ENCODE measurements at places on chromosomes 12 and 14. TPM values are rescaled to one million over a fixed set of nuclear protein-coding genes. Genes with fewer than 3 reads are reported as not detected.

Gene RNU4-1
- total RNA-seq: not detected

Gene MFAP5
- total RNA-seq: 94.7 TPM

Gene OTX2
- not detected for total RNA-seq

Gene ASIC1
- total RNA-seq: 0.66 TPM

DNA sequence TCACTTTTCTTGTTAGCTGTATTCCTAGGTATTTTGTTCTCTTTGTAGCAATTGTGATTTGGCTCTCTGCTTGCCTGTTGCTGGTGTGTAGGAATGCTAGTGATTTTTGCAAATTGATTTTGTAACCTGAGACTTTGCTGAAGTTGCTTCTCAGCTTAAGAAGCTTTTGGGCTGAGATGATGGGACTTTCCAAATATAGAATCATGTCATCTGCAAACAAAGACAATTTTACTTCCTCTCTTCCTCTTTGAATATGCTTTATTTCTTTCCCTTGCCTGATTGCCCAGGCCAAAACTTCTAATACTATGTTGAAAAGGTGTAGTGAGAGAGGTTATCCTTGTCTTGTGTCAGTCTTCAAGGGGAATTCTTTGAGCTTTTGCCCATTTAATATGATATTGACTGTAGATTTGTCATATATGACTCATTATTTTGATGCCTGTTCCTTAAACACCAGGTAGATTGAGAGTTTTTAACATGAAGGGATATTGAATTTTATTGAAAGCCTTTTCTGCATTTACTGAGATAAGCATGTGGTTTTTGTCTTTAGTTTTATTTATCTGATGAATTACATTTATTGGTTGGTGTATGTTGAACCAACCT lies 26.7 kb downstream of the CLECL1 start:
- H3K4me3 ChIP-seq: no peak overlapping the region
- H3K27me3 ChIP-seq: no peaks in the 10 kb centered on the region
- DNase-seq: no peak

DNA sequence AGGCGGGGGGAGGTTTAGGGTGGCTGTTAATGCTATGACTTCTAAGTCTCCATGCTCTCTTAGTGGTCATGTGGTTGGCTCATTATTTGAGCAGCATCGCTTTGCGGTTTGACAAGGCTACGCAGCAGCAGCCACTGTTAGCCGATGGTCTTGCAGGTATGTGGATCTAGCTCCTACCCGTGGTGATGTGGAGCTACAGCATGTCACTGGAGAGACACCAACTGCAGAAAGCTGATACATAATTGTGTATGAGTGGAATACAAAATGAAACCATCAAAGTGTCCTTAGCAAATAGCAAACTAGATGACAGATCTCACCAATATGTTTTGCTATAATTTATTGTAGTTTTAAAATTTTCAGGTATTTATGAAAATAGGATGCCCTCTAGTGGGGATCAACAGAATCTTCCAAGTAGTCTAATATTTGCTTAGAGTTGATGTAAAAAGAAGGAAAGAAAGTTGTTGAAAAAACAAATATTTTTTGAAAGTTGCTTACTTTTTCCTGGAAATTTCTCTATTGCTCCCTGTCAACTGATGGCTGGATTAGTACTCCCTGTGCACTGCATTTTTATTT lies 94.9 kb downstream of the NAV3 start:
- H3K27me3 ChIP-seq: no peaks in the 10 kb centered on the region
- H3K27ac ChIP-seq: no peak overlapping the region
- H3K4me3 ChIP-seq: peak overlapping the region; percentile 1
- DNase-seq: no peak
- H3K36me3 ChIP-seq: no peaks in the 10 kb centered on the region

DNA sequence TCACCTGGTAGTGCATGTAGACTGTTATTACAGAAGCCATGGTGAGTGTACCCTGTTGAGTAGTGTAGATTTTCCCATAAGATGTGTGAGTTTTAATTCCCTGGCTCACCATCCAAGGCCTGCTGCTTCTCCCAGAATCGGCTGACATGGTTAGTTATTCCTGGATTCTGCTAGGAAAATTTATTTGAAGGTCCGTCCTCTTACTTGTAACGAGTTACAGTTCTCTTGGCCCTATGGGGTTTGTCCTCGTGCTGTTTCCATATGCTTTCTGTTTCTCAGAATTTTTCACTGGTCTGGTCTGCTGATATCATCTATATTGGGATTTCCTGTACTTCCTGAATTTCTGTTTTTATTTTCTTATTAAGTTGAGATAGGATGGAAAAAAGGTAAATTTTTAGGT lies 423.3 kb upstream of the RGS6 start:
- no peaks in the 10 kb centered on the region for H3K27me3 ChIP-seq
- H3K4me3 ChIP-seq: no peak overlapping the region
- no peaks in the 10 kb centered on the region for H3K4me1 ChIP-seq
- H3K27ac ChIP-seq: no peak overlapping the region
- H3K36me3 ChIP-seq: no peaks in the 10 kb centered on the region
- DNase-seq: no peak

GRCh38 chr12:6276956-6277620 lies 33.4 kb upstream of the PLEKHG6 start:
- H3K4me1 ChIP-seq: peaks cover 71% of the 10 kb centered on the region
- H3K36me3 ChIP-seq: no peaks in the 10 kb centered on the region
- H3K27ac ChIP-seq: peak overlapping the region; percentile 95
- H3K27me3 ChIP-seq: no peaks in the 10 kb centered on the region

DNA sequence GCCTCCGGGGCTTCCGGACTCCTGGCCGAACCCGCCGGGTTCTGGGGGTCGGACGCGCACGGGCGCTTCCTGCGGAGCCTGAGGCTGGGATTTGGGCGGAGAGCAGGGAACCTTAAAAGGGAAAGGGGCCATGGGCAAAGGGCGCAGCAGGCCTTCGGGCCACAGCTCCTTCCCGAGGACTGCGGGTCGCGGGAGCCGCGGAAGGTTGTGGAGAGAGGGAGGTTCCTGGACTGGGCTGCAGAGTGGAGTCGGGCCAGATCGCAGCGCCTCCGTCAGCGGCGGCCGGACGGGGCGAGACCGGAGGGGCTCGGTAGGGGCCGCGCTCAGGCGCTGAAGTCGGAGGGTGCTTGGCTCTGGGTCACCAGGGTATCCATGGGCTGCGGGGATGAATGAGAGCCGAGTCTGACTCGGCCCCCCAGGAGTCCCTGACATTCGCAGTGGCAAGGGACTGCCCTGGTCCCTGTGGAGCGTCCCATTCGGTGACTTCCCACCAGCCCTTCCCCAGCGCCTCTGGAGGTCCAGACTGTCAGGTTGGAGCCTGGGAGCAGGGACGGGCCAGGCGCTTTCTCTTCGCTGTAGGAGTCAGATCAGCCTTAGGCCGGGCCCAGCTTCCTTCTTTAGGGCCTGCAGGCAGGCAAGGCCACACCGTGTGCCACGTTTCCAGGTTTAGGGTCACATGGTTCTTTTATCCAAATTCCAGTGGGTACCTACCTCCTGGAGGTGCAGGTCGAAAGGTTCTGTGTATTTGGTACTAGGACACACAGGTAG lies 938 bp upstream of the SLC25A29 start:
- peak overlapping the region; percentile 82 for H3K4me3 ChIP-seq
- peaks cover 61% of the 10 kb centered on the region for H3K4me1 ChIP-seq
- no peaks in the 10 kb centered on the region for H3K36me3 ChIP-seq
- no peaks in the 10 kb centered on the region for H3K27me3 ChIP-seq
- H3K27ac ChIP-seq: peak overlapping the region; percentile 93

DNA sequence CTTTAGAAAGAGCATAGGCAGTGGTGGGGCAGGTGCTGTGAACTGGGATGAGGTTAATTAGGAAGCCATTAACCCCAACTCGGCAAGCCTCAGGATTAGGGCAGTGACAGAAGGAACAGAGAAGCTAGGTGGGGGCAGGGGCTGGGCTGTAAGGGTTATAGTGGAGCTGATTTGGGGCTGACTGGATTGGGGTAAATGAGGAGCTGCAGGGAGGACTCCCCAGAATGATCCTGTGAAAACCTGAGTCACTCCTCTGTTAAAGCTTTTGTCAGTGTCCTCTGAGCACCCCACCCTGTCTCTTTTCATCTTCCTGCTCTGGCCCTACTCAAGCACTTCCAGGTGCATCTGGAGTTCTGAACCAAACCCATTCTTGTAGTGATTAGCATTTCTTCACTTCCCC lies 4.4 kb downstream of the KLC1 start:
- H3K4me1 ChIP-seq: peaks cover 68% of the 10 kb centered on the region
- no peaks in the 10 kb centered on the region for H3K27me3 ChIP-seq
- peaks cover 7% of the 10 kb centered on the region for H3K36me3 ChIP-seq
- DNase-seq: no peak
- no peak overlapping the region for H3K4me3 ChIP-seq

- H3K36me3 ChIP-seq: no peaks in the 10 kb centered on the region
- H3K27me3 ChIP-seq: no peaks in the 10 kb centered on the region
- DNase-seq: no peak
- H3K4me3 ChIP-seq: no peak overlapping the region
- H3K4me1 ChIP-seq: peaks cover 4% of the 10 kb centered on the region
Observed at GRCh38 chr12:50555471-50555885, 50.7 kb downstream of the DIP2B start.

- H3K4me1 ChIP-seq: no peaks in the 10 kb centered on the region
- H3K27ac ChIP-seq: no peak overlapping the region
- no peaks in the 10 kb centered on the region for H3K36me3 ChIP-seq
- H3K4me3 ChIP-seq: no peak overlapping the region
- no peak for DNase-seq
- no peaks in the 10 kb centered on the region for H3K27me3 ChIP-seq
Observed at GRCh38 chr12:64895526-64895925, 71.1 kb downstream of the TBC1D30 start.

DNA sequence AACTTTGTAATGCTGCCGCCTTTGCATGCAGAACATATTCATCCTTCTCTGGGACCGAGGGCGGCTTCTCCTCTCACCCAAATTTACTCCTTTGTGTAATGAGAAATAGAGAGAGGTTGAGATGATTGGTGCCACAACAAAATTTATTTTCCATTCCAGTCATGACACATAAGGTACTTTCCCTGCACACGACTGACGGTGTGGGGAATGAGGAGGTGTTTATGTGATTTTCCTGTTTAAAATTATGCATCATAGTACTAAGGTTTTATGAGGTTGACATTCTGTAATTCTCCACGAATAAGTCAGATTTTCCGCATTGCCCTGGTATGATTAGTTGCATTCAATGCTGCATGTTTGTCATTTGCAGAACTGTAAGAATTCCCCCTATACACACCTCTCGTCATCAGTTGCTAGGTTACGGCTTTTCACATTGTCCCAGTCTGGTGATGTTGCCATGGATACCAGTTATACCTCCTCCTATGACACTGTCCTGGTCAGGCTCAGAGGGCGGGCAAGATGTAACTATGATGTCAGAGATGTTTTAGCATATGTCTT lies 23.1 kb downstream of the BICDL1 start:
- no peaks in the 10 kb centered on the region for H3K27me3 ChIP-seq
- DNase-seq: no peak
- no peak overlapping the region for H3K27ac ChIP-seq
- H3K4me3 ChIP-seq: no peak overlapping the region

GRCh38 chr12:69459477-69459876 lies 10.7 kb upstream of the FRS2 start:
- H3K4me3 ChIP-seq: no peak overlapping the region
- H3K4me1 ChIP-seq: no peaks in the 10 kb centered on the region
- no peak overlapping the region for H3K27ac ChIP-seq
- no peak for DNase-seq

DNA sequence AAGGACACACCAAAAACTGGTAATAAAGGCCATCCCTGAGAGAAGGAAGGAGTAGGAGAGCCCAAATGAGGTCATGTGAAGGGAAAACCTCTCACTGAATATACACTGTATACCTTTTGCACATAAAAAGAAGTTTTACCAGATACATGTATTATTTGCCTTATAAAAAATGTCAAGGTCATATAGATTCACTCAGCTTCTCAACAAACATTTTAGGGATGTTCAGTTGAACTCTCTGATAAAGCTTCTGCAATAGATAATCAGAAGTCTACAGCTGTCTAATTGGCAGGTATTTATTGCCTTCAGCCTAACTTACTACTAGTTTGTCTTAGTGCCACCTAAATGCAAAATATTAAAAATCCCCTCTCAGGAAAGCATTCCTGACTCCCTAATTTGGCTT lies 8.7 kb downstream of the SLC11A2 start:
- H3K4me1 ChIP-seq: peaks cover 30% of the 10 kb centered on the region
- H3K4me3 ChIP-seq: no peak overlapping the region
- no peaks in the 10 kb centered on the region for H3K27me3 ChIP-seq
- no peak overlapping the region for H3K27ac ChIP-seq
- DNase-seq: no peak

DNA sequence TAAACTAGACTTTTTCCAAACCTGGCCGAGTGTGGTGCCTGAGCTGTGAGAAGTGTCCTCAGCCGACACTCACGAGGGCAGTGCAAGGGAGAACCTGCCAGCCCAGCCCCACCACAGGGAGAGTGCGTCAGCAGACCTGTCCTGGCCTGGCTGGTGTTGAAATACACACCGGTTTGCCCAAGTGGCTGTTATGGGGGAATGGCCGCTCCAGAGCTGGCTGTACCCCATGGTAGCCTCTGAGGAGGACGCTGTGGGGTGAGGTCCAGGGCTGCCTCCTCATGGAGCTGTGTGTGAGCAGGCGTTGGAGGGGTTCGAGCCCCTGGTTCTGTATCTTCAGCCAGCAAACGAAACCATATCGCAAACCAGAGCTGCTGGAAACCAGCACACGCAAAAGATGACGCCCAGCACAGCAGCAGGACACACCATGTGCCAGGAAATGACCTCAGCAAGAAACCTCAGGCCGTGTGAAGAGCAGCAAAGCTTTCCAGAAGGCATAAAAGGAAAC lies 9.4 kb downstream of the ANKRD9 start:
- H3K27ac ChIP-seq: peak overlapping the region; percentile 70
- H3K36me3 ChIP-seq: peaks cover 52% of the 10 kb centered on the region
- H3K4me3 ChIP-seq: no peak overlapping the region
- no peaks in the 10 kb centered on the region for H3K27me3 ChIP-seq
- peaks cover 26% of the 10 kb centered on the region for H3K4me1 ChIP-seq

GRCh38 chr14:21267886-21268616 lies 1.2 kb downstream of the HNRNPC start:
- peak overlapping the region; percentile 87 for H3K4me3 ChIP-seq
- peaks cover 33% of the 10 kb centered on the region for H3K36me3 ChIP-seq
- no peaks in the 10 kb centered on the region for H3K27me3 ChIP-seq
- H3K4me1 ChIP-seq: peaks cover 64% of the 10 kb centered on the region
- no peak for DNase-seq

DNA sequence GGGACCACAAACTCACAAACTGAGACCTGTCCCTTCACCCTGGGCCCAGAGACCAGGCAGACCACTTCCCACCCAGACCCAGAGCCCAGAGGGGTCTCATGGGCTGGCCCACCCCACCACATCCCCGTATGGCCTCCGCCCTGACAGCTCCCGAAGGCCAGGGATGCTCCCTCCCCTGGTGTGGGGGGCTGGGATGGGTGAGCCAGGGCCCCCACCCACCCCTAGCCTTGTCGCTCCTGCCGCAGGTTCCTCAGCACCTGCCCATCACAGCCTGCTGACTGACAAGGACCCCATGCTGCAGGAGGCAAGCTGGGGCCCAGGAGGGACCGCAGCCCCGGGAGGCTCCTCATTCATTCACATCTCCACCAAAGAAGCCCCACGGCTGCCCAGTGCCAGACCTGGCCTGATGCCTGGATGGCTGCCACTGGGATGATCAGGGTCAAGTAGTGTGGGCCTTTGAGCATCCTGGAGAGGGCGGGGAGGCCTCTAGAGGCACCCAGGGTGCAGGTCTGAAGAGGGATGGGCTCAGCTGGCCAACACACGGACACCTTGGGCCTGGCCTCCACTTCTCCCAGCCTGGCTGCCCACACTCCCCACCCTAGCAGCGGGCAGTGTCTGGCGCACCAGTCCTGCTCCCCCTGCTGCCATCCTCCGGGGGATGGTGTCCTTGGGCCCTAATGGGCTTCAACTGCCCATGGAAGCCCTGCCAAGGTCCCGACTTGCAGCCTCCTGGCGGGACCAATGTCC lies 24.7 kb upstream of the GPR132 start:
- H3K4me3 ChIP-seq: no peak overlapping the region
- peak overlapping the region; percentile 94 for H3K27ac ChIP-seq
- H3K27me3 ChIP-seq: no peaks in the 10 kb centered on the region
- no peak for DNase-seq
- H3K36me3 ChIP-seq: no peaks in the 10 kb centered on the region
- H3K4me1 ChIP-seq: peaks cover 85% of the 10 kb centered on the region

Measured in esophagus muscularis mucosa (tissue), 4 donors.